ENCODE measurements at places on chromosomes 3 and 15.

DNA sequence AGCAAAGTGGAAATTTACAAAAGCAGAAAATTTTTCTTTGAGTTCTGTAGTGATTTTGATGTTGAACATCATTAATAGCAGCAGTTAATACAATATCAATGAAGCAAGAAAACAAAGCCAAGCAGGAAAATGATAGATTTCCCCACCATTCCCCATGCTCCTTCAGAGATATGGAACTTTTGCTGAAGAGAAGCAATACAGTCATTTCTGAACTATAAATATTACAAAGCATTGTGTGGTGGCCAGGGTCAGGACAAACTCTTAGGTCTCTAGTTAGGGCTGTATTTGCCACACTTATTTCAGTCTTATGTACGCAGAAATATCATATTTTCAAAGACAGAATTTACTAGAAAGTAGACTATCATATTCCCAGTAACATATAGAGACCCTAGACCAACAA, 88.8 kb upstream of the P3H2 start:
- DNase-seq: no peak

GRCh38 chr3:193400304-193400703, 21.8 kb upstream of the ATP13A5 start:
- DNase-seq: no peak

DNA sequence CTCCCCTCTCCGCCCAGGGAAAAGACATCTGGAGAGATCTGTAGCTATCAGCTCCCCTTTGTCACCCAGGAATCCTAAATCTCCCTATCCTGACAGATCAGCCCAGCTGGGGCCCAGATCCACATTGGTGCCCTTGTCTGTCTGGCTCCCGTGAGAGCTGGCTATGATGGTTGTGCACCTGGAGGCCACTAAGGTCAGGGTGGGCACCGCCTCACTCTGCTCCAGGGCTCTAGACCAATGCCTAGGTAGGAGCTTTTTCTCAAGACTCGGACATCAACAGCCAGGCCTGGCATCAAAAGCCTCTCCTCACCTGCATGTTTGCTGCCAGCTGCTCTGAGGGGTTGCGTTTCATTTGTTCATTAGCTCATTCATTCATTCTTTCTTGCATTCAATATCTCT, 142.7 kb downstream of the SMAD6 start:
- DNase-seq: peak; percentile 44

- no peak for DNase-seq
Measured at GRCh38 chr3:132874701-132875100, 152.5 kb upstream of the NPHP3 start.

- DNase-seq: no peak
Measured at GRCh38 chr3:149487598-149488197, 13.2 kb downstream of the TM4SF4 start.

- DNase-seq: no peak
Measured at GRCh38 chr3:121914081-121914998, 20.1 kb downstream of the SLC15A2 start.

DNA sequence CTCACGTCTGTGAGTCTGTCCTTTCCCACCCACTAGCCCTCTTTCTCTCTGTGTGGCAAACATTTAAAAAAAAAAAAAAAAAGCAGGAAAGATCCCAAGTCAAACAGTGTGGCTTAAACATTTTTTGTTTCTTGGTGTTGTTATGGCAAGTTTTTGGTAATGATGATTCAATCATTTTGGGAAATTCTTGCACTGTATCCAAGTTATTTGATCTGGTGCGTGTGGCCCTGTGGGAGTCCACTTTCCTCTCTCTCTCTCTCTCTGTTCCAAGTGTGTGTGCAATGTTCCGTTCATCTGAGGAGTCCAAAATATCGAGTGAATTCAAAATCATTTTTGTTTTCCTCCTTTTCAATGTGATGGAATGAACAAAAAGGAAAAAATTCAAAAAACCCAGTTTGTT, 97.7 kb downstream of the GAP43 start:
- no peak for DNase-seq

- DNase-seq: peak; percentile 58
Measured at GRCh38 chr3:195763843-195764825, 43.4 kb downstream of the MUC20 start.
